ENCODE measurements at places on chromosomes 1 and 21. TPM values are rescaled to one million over a fixed set of nuclear protein-coding genes. Genes with fewer than 3 reads are reported as not detected.

The CFHR2 gene
- not detected for total RNA-seq

DNA sequence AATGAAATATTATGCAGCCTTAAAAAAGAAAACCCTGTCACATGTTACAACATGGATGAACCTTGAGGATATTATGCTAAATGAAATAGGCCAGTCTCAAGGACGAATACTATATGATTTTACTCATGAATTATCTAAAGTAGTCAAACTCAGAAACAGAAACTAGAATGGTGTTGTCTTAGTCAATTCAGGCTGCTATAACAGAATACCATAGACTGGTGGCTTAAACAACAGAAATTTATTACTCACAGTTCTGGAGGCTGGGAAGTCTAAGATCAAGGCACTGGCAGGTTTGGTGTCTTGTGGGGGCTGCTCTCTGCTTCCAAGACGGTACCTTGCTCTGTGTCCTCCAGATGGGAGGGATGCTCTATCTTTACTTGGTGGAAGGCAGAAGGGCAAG is 113.8 kb upstream of the DNAH14 start:
- no peak for DNase-seq

GRCh38 chr1:116147972-116148371 is 36.8 kb downstream of the MAB21L3 start:
- DNase-seq = no peak

DNA sequence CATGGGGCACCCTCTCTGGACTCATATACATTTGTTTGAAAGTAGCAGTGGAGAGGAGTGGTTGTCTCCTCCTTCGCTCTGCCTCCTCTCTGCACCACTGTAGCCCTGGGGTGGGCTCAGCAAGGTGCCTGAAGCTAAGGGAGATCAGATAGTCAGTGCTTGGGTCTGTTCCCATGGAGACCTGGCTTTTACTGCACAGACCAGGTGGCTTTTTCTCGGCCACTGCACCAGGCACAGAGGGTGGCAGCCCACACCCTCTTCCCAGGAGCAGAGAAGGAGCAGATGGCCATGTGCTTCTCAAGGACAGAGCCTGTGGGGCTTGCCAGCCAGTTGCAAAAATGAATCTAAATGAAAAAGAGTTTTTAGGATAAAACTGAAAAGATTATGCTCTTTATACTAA is 123.4 kb upstream of the KCNK1 start:
- DNase-seq = no peak

- DNase-seq = peak; percentile 55
Measured at GRCh38 chr1:223363057-223363855, 720 bp downstream of the SUSD4 start.

The HES2 gene
- not detected for total RNA-seq

The FCRLA gene
- total RNA-seq = 8.4 TPM

GRCh38 chr1:193322211-193322610 is 135.8 kb upstream of the B3GALT2 start:
- DNase-seq = peak; percentile 64

GRCh38 chr1:109547463-109548320 is 723 bp upstream of the GNAI3 start:
- DNase-seq = peak; percentile 64

DNA sequence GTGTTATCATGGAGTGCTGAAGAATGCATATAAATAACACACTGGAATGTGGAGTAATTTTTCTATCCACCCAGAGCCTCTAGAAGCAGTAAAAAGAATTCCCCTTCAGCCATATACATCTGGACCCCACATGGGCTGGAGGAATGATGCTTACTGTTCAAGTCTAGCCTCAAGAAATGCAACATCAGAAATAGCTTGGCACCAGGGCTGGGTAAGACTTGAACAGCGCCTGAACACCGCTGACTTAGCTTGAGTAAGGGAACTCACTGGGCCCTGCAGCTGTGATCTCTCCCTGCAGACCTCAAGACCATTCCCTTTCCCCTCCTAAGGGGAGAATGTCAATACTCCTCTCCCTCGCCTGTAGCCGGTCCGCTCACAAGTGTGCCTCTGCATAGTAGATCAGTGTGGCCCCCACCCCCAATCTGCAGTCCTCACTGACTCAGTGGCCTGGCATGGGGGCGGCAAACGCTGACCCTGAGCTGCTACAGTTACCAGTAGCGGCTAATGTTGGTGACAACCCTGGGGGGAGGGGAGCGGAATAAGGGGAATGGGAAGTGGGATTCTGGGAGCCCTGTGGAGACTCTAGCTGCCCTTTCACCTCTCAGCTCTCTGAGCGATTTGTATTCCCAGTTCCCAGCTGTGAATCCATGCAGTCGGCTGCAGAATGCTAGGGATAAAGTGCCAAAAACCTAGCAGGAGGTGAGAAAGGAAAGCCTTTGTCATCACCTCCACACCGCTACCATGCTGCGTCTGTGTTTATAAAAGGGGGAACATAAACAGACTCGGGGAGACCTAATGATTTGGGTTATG is 483.9 kb downstream of the DISC1 start:
- peak; percentile 20 for DNase-seq

DNA sequence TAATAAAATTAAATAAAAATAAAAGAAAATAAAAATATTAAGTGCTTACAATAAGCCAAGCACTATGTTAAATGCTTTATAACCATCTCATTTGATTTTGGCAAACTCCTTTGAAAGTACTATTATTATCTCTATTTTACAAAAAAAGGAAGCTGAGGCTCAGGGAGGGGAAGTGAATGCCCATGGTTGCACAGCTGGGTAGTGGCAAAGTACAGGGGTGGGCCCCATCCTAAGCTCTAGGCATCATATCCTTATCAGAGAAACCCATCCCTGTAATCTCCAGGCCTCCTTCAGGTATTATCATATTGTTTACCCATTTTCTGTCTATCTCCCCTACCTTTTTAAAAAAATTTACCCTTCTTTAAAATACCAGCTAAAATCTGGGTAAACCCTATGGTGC is 2.3 kb upstream of the MED18 start:
- no peak for DNase-seq

GRCh38 chr1:157540852-157541251 is 11.5 kb downstream of the FCRL5 start:
- DNase-seq = peak; percentile 26

The B3GALT6 gene
- 52.5 TPM for total RNA-seq

The LIPI gene
- total RNA-seq = not detected

The GPA33 gene
- total RNA-seq = not detected

DNA sequence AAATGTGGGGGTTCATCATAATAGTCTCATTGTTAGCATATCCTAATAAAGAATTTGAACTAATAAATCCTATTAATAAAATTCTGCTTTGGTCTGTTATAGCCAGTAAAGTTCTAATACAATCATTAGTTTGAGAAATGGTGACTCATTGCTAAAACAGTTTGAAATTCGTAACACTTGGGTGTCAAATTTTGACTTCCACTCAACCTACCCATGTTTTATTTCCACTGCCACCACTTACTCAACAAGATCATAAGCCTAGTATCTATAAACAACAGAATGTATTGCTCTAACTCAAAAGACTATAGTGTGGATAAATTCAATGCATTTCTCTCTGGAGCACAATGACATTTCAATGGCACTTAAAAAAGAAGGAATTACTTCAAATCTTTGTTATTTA is 29.1 kb downstream of the LGALS8 start:
- peak; percentile 9 for DNase-seq

DNA sequence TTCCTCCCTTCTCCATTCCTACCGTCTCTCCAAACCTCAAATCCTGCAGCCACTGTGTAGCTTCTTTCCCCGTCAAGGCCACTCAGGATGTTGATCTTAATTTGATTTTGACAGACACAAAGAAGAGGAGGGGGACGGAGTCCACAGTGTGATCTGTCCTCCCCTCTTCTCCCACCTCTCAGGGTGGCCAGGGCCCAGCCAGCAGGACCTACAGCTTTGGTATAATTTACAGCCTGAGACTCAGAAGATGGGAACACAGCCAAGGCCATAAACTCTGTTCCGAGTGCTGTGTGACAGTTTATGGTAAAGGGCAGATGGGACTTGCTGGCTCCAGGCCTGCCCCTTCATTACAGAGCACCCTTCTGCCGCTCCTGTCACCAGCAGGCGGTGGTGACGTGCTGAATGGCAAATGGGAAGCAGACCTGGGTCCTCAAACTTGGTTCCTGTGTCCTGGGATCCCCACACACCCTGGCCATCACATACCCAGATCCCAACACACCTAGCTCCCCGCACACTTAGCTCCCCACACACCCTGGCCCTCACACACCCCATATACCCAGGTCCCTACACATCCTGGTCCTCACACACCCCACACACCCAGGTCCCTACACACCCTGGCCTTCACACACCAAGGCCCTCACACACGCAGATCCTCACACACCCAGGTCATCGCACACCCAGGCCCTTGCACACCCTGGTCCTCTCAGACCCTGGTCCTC is 71.6 kb downstream of the CD2 start:
- no peak for DNase-seq

- no peak for DNase-seq
Measured at GRCh38 chr1:155279268-155279667, 2.0 kb downstream of the HCN3 start.
